ENCODE measurements at places on chromosomes 5 and 9.

DNA sequence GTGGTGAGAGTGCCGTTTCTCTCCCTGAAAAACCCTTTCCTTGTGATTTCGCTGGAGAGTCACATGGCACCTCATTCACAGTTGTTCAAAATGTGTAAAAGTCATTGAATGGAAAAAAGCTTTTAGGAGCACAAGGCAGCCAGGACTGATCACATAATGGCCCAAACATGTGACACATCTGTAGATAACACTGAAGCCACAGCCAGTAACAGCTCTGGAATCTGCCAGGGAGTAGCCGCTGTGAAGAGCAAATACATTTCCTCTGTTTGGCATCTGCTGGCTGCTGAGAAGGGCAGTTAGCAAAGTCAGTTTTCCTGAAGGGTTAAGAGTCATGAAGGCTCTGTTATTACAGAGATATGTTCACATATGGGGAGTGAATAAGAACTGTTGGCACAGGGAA, 271.8 kb downstream of the NNT start:
- no peak for DNase-seq

DNA sequence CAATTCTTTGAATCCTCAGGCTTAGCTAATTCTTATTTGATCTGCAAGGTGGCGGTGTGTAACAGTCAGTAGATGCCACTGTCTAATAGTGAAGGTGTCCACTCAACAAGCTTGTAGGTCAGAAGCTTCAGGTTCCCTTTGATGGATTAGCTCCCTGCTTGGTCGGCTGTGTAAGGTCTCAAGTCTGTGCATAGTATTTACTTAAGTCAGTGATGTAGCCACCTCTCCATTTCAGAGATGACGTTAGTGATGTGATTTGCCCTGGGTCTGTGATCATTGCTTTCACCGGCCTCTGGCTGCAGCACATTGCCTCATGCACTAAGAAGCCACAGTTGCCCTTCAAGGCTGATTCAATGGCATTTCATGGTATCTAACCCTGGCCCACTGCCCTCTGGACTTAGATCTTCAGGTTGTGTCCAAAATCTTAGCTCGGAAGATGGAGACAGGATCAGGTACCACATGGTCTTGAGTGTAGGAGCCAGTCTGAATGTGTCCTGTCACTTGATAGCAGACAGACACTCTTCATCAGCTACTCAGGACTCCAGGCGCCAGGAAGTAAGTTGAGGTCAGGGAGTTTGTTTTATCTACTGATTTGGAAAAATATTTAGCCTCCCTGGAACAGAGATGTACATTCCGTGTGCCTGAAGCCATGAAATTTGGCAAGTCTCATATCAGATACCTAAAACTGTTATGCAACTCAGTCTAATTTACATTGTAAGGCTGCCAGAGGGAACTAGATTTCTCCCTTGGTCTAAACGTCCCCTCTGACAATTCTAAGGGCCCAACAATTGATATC, 42.9 kb downstream of the SUB1 start:
- no peak for DNase-seq

DNA sequence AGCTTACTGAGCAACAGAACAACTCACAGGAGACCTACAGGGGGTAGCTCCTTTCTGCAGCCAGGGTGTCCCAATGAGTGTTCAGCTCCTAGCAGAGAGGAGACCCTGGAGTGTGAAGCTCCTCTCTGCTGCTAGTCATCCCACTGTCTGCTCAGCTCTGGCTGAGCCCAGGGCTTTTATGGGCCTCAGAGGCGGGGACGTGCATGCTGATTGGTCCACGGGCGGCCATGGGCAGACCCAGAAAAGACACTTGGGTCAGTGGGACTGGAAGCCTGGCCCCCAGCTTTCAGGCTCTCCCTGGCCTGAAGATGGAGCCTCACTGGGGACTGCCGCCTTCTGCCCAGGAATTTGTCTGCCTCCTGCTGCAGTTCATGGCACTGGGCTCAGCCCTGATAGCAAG, 40.6 kb downstream of the TSPAN17 start:
- DNase-seq: no peak

DNA sequence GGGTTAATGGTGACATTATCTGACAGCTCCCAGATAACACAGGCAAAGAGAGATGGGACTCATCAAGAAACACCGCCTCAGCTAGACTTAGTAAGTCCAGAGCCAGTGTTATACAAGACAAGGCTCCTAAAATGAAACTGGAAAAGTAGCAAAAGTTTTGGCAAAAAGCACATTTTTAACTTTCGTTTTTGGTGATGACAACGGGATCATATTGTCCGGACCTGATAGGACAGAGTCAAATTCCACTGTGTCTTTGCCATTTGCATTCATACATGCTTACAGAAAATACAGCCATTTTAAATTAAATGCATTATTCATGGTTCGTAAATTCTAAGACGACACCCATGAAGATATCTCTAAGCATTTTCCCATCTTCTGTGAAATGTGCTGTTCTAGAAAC, 152.1 kb downstream of the CRB2 start:
- DNase-seq: no peak

DNA sequence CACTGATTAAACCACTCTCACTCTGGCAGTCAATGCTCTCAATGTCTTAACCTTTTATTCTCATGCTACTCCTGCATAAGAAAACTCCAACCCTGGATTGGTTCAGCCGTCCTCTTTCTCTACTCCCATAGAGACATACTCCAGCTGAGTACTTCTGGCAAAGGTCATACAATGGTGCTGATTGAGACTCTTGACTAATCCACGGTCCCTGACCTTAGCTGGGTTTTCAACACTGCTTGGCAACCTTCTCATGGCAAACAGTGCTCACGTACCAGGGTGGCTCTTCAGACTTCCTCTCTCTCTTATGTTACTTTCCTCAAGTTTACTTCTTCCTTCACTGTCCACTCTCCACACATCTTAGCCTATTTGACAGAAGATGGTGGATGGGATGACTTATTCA, 347.6 kb downstream of the RAB3C start:
- DNase-seq: no peak

GRCh38 chr9:137493364-137494103, 34.4 kb upstream of the NSMF start:
- no peak for DNase-seq

DNA sequence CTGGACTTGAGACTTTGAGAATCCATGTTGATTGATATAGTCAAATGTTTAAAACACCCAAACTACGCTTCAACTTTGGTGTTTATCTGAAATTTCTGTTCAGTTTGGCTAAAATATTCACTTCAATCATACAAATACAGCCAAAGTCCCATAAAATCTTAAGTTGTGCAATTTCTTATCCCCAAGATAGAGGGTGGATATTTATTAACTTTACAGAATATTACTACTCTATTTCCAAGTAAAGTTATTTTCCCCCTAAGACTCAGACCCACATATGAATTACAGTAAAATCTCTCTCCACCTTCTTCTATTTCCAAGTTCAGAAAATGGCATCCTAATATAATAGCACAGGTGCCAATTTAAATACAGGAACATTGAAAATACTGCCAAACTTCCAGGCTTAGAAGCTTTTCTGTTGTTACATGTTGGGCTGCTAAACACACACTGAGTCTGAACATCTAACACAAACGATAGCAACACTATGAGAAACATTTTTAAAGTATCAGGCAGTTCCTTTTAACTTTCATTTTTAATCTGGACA, 290.3 kb downstream of the EBF1 start:
- DNase-seq: no peak

DNA sequence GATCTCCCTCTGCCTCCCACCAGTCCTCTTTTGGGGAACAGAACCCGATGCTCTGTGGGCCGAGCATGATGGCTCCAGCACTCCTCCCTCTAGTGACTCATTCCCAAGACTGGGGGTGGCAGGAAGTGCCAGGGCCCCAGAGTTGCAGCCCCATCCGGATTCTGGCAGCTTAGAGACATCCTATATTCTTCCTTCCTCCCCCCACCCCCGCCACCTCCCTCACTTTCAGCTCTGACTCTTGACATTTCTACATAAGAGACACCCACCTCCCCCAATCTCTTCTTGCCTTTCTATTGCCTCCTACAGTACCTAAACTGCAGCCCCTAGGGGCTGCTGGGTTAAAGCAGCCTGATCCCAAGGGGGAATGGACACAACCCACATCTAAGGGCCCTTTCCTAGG, 47.1 kb upstream of the MATR3 start:
- DNase-seq: no peak

DNA sequence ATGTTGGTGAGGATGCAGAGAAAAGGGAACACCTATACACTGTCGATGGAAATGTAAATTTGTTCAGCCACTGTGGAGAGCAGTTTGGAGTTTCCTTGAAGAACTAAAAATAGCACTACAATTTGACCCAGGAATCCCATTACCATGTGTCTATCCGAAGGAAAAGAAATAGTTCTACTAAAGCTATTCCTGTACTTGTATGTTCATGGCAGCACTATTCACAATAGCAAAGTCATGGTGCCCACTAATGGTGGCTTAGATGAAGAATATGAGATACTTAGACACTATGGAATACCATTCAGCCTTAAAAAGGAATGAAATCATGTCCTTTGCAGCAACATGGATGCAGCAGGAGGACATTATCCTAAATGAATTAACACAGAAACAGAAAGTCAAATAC, 50.2 kb upstream of the CAST start:
- DNase-seq: no peak

DNA sequence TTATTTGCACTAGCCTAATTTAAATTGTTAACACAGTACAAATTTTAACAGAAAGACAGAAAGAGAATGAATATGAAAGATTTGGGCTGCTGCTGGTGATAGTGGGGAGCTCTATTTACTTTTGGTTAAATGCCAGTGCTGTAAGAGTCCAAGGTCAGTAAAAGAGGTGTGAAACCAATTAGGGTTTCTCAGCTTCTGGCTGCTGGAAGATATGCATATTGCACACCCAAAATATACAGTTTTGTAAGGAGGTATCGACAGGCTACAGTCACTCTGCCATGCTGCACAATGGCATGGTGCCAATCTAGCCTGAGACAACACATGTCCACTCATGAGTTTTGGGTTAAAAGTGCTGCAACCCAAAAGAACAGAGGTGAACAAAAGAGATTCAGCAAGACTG, 79.3 kb downstream of the PPP2R2B start:
- no peak for DNase-seq

DNA sequence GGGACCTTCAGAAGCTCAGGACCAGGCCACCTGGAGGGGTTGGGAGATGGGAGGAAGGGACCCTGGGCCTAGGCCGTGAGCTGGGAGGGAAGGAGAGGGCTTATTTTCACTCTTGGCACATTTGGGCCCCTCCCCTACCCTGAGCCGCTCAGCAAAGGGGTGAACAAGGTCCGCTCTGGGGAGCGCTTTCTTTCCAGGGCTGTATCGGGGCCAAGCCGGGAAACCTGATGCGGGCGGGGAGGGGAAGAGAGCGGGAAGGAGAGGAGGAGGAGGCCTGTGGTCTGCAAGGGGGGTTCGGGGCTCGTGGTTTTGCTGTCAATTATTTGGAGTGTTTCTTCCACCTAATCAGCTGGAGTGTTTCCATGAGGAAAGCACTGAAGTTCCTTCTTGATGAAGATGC, 62.7 kb upstream of the RXRA start:
- no peak for DNase-seq

DNA sequence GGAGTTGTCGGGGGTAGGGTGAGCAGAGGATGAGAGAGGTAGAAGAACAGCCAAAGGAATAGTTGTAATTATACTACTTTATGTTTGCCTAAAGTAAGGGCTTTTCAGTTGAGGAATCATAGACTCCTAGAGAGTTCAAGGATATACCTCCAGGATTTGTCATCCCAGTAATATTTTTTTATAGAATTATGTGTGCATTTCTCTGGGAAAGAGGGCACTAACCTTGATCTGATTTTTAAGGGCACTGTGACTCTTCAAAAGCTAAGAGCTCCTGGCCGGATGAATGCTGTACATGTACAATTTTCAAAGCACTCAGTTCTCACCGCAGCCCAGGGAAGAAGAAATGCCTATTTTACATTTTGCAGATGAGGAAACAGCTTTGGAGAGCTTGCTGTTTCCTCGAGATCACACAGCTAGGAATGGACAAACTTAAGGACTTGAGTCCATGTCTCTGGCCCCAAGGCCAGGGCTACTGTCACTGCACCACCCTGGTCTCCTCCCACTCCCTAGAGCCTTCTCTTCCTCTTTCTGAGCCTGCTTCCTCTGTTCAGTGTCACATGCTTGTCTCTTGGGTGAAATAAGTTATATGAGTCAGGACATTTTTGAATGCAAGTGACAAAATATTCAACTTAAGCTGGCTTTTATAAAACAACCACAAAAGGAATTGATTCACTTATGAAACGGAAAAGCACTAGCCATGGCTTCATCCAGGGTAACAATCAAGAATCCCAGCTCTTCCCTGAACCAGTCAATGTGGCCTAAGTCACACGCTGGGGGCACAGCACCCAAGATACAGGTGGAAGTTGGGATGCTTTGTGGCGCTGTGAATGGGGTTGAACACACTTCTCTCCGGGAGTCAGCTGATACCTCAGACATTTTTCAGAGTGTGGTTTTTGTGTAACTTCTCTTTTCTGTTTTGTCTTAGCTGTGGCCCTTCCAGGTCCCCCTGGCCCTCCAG, 45.7 kb upstream of the TGFBR1 start:
- DNase-seq: no peak

DNA sequence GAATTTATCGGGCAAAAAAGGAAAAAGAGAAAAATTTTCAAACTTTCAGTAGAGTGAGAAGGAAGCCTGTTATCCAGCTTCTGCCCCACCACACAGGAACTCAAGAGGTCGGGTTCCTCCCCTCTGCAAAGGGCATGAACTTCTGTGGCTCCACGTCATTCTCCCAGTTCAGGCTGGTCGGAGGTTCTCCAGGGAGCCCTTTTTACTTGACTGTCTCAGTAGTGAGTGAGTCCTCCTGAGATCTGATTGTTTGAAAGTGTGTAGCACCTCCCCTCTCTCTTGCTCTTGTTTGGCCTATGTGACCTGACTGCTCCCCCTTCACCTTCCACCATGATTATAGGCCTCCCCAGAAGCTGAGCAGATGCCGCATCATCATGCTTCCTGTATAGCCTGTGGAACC, 9.7 kb downstream of the SPINK1 start:
- no peak for DNase-seq

DNA sequence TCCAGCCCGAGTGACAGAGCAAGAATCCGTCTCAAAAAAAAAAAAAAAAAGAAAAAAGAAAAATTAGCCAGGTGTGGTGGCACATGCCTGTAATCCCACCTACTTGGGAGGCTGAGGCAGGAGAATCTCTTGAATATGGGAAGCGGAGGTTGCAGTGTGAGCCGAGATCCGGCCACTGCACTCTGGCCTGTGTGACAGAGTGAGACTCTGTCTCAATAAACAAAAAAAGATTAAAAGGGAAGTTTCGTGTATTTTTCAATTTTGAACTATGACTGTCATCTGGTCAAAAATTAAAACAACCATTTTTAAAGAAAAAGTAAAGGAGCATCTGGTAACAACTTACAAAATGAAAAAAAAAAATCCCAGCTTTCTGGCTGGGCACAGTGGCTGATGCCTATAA, 36.3 kb upstream of the PLIN2 start:
- DNase-seq: no peak

GRCh38 chr5:71882826-71883741, 164.0 kb downstream of the CARTPT start:
- DNase-seq: peak; percentile 55

GRCh38 chr5:84374568-84374967, 10.1 kb downstream of the EDIL3 start:
- DNase-seq: no peak

- no peak for DNase-seq
Observed at GRCh38 chr9:35105126-35105525, 2.2 kb upstream of the STOML2 start.

GRCh38 chr5:83443534-83443933, 28.0 kb upstream of the VCAN start:
- no peak for DNase-seq
